NCI-H2029 (cell line): ENCODE measurements at places on chromosomes 16 and 17.
A peak's percentile ranks its signal among the peaks of the same experiment; 100 is the strongest.

DNA sequence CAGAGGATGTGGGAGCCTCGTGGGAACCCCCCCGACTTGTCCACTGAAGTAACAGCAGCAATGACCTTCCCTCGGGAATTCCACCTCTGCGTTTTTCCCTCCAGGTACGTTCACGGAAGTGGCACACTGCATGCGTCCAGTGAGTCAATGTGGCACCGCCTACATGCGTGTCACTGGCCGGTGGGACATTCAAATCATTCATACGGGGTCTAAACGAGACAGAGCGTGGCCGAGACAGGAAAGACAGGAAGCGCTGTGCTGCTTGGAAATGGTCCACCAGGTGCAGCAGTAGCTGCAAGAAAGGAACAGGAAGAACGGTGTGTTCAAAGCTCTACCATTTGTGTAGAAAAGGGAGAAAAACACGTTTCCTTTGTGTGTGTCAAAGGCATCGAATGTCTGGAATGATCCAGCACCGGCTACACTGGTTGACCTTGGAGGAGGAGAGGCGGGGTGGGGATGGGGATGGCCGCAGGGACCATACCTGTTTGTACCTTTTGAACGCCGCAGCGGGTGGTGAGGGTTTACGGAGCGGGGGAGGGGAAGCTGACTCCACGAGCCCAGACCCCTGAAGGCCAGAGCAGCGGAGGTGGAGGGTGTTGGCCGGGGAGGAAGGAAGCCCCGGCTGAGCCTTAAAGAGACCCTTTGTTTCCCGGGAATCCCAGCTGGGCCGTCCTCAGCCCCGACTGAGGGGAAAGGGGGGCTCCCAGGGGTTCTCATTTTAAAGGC lies 1.7 kb upstream of the PGAP6 start:
- DNase-seq, result peak; percentile 90

- DNase-seq, result peak; percentile 26
Observed at GRCh38 chr16:67514382-67514828, 14.2 kb upstream of the RIPOR1 start.

GRCh38 chr17:65145743-65146142 lies 8.6 kb downstream of the RGS9 start:
- no peak for DNase-seq

GRCh38 chr17:6162216-6162615 lies 92.0 kb downstream of the WSCD1 start:
- no peak for DNase-seq

GRCh38 chr17:16003841-16004240 lies 4.2 kb downstream of the TTC19 start:
- no peak for DNase-seq

- DNase-seq, result no peak
Observed at GRCh38 chr16:57166951-57167350, 18.9 kb downstream of the PSME3IP1 start.

- no peak for DNase-seq
Observed at GRCh38 chr16:80117556-80118130, 423.1 kb upstream of the DYNLRB2 start.

GRCh38 chr17:59165933-59166342 lies 10.4 kb downstream of the PRR11 start:
- peak; percentile 34 for DNase-seq

DNA sequence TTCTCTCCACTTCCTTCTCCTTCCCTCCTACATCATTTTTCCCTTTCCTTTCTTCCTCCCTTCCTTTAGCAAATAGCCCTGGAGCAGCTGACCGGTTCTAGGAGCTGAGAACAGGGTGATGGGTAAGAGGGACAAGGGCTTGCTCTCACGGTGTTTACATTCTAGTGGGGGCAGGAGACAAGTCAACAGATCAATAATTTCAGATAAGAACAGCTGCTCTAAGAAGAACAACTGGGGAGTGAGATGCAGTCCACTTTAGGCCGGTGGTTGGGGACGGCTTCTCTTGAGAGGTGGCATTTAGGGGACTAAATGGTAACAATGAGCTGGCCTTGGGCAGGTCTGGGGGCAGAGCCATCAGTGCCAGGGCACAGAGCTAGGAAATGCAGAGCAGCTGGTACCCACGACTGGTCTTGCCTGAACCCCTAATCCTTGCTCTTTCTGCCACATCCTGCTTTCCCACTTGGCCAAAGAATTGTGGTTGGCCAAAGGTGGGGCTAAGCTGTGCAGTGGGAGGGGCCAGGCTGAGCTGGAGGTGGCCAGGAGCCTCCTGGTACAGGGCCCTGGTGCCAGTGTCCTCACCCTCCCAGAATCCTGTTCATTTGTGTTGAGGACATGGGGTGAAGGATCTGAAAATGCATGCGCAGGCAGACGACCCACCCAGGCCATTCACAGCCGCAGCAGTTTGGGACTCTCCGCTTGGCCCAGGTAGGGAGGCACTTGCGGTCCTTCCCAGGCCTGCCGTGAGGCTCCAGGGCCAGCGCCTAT lies 17.7 kb downstream of the CBX4 start:
- no peak for DNase-seq

DNA sequence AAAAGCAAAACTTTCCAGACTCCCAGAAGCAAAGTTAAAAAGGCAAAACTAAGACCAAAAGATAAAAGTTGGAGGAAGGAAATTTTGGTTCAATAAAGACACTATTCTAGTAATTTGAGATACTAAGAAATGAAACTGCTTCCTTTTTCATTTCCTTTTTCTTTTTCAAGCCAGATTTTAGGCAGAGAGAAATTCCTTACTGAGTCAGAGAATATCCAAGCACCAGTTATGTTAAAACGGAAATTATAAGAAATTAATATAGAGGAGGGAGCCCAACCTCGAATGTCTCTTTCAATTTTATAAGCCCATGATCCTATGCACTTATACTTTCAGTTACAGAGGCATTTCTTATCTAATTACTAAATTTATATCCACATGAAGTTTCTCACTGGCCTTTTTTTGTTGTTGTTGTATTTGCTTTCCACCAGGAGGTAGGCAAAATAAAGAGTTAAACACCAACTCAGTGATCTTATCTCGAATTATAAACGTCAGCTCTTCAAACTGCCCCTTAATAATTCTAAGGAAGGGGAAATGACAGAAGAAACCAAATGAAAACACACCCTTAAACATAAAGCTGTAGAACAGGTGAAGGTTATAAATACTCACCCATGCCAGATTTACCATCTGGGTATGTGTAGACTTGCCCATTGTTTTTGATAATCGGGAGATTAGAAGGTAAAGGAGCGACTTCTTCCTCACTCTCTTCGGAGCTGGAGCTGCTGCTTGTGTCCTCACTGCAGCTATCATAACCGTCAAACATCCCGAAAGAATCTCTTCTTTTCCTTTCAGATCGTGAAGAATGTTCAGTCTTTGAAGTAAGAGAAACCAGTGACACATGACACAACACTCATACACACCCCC lies 35.2 kb downstream of the MBTD1 start:
- DNase-seq, result no peak

GRCh38 chr16:79609861-79610260 lies 9.3 kb upstream of the MAF start:
- DNase-seq, result no peak

- no peak for DNase-seq
Observed at GRCh38 chr17:3381957-3382356, 4.2 kb downstream of the OR3A2 start.

GRCh38 chr16:85800321-85800669 lies 800 bp downstream of the COX4I1 start:
- peak; percentile 4 for DNase-seq
